ENCODE measurements at places on chromosomes 7 and 10.

GRCh38 chr10:125230251-125230650 lies 69.9 kb upstream of the CTBP2 start:
- no peak for DNase-seq

DNA sequence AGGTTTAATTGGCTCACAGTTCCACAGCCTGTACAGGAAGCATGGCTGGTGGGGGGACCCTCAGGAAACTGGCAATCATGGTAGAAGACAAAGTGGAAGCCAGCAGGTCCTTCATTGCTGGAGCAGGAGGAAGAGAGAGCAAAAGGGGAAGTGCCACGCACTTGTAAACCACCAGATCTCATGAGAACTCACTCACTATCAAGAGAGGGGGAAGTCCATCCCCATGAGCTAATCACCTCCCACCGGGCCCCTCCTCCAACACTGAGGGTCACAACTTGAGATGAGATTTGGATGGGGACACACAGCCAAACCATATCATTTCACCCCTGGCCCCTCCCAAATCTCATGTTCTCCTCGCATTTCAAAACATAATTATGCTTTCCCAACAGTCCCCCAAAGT lies 171.9 kb upstream of the CACNA2D1 start:
- no peak for DNase-seq

DNA sequence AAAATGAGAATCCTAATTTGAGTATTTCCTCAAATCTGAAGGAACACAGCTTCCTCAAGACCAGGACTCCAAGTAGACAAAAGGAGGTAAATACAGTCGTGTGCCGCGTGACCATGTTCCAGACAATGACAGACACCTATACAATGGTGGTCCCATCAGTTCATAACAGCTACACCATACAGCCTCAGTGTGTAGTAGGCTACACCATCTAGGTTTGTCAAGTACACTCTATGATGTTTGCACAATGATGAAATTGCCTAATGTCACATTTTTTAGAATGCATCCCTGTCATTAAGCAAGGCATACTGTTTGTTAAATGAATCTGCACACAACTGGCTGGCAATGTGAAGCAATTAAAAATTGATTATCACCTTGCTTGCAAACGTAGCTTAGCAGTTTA lies 107.9 kb downstream of the PROSER2 start:
- no peak for DNase-seq

GRCh38 chr10:97830064-97830463 lies 19.6 kb upstream of the GOLGA7B start:
- peak; percentile 8 for DNase-seq

DNA sequence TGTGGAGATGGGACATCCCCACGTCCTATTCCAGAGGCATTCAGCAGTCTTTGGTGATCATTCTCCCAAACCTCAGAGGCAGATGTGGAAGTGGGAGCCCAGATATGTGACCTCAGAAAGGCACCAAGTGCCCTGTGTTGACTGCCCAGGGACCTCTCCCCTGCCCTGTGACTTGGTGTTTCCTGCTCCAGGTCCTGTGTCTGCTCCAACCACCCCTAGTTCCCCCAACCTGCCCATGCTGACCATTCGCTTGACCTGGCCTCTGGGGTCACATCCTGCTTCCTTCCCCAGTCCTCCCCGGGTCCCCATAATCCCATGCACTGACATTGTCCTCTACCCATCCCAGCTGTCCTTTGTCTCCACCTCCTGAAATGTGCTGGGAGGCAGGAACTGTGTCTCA lies 7.6 kb downstream of the CYP26A1 start:
- DNase-seq: no peak

DNA sequence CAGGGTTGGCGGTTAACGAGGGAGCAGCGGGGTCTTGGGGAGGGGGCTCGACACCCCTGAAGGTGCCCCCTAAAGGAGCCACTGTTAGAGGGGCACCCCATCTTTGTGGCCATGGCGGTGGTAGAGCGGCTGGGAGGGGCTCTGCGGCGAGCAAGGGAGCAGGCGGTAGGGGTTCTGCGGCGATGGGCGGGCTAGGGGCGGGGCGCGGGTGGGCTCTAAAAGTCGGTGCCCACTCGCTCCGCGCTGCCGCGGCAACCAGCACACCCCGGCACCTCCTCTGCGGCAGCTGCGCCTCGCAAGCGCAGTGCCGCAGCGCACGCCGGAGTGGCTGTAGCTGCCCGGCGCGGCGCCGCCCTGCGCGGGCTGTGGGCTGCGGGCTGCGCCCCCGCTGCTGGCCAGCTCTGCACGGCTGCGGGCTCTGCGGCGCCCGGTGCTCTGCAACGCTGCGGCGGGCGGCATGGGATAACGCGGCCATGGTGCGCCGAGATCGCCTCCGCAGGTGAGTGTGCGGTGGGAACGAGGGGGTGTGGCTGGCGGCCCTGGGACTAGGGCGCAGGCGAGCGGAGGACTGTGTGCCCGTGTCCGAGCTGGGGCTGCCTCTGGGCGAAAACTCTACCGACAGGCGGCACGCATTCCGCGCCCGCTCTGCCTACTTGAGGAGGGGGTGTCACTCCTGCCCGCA lies at the start of gene MEST:
MEST (plus strand) TSS at position 245 of the 682 bp plus-strand sequence; CDS start at position 474, 229 bp downstream.
- no peak for DNase-seq

GRCh38 chr7:46850563-46851330 lies 731.2 kb downstream of the TNS3 start:
- no peak for DNase-seq

- DNase-seq: no peak
Measured at GRCh38 chr10:13095094-13095493, 4.9 kb upstream of the OPTN start.

DNA sequence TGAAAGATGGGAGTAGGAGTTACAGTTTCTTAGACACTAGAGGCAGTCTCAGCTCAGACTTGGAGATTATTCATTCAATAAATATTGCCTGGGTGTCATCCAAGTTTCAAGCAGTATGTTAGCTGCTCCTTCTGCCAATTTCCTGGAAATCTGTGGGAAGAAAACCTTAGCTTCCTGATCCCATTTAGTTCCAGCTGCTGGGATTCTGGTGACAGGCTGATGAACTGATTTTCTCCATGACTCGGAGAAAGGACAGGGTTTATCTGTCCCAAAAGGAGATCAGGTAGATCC lies 95.8 kb downstream of the CLEC2L start:
- no peak for DNase-seq

GRCh38 chr7:73811760-73812168 lies 19.0 kb upstream of the CLDN4 start:
- peak; percentile 89 for DNase-seq

GRCh38 chr7:22019931-22020330 lies 74.2 kb upstream of the CDCA7L start:
- DNase-seq: no peak

- DNase-seq: no peak
Measured at GRCh38 chr7:116173051-116174028, 37.0 kb upstream of the TES start.

GRCh38 chr7:157477550-157478212 lies 140.9 kb downstream of the DNAJB6 start:
- no peak for DNase-seq

DNA sequence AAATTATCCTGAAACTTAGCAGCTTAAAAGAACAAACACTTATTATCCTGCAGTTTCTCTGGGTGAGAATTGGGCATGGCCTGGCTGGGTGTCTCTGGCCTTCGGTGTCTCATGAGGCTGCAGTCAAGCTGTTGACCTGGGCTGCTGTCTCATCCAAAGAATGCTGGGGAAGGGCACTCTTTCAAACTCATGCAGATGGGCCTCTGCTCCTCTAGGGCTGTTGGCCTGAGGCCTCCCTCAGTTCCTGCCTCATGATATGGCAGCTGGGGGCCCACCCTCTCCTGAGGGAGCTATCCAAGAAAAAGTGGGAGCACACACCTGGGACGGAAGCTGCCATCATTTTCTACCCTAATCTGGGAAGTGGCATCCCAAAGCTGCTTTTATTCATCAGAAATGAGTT lies 43.6 kb downstream of the DRGX start:
- no peak for DNase-seq

DNA sequence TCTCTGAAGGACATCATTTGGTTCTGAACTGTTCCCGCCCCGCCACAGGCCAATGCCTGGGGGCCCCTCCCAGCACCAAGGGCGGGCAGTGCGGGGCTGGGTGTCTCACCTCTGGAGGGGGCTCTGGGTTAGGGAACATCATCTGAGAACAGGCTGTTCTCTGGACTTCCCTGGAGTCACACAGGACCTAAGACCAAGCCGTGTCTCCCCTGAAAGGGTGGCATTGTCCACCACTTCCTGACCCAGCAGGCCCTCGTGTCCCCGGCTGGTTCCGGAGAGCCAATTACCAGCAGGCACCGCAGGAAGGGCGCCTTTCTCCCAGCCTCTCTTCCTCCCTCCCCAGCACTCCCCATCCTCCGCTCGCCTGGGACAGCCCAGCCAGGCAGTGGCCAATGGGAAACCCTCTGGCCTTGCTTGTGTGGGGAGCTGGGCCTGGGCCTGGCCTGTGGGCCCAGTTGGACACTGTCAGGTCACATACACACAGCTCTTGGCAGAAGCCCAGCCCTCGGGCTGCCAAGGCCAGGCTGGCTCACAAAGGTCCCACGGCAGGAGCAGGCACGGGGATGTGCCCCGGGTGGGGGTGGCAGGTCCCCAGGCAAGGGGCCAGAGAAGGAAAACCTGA lies 119.5 kb downstream of the SPDYE5 start:
- DNase-seq: no peak

GRCh38 chr10:98892523-98892922 lies 343.1 kb downstream of the HPSE2 start:
- DNase-seq: no peak

DNA sequence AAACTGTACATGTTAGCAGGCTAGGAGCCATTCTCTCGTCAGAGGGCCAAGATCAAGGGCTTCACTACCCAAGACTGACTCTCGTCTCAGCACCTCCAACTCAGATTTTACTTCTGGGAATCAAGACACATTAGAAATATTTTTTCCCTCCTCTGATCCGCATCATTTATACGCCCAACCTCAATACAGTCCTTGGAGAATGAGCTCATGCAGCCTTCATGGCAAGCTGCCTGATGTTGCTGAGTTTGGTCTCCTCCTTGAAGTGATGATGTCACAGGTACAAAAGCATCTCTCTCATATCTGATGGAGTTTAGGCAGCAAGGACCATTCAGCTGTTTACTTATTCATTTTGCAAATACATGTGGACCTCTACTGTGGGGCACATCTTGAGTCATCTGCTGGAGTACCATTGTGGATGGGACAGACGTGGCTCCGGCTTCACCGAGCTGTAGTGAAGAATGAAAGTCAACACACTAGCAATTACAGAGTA lies 114.0 kb downstream of the BMPER start:
- no peak for DNase-seq

DNA sequence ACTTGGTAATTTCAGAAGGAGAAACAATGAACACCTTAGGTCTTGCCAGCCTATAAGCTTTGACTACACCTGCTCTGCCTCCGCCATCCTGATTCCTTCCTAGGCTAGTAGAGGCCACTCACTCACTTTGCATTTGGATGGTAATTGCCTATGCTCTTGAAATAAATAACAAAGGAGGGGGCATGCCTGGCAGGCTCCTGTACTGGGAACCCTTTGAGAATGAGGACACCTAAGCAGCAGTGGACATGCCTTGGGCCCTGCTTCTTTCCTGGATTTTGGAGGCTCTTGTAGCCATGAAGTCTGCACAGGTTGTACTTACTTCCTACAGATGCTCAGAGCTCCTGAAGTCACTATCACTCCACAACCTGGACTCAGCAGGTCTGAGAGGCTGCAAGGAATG lies 65.8 kb downstream of the BLNK start:
- no peak for DNase-seq

DNA sequence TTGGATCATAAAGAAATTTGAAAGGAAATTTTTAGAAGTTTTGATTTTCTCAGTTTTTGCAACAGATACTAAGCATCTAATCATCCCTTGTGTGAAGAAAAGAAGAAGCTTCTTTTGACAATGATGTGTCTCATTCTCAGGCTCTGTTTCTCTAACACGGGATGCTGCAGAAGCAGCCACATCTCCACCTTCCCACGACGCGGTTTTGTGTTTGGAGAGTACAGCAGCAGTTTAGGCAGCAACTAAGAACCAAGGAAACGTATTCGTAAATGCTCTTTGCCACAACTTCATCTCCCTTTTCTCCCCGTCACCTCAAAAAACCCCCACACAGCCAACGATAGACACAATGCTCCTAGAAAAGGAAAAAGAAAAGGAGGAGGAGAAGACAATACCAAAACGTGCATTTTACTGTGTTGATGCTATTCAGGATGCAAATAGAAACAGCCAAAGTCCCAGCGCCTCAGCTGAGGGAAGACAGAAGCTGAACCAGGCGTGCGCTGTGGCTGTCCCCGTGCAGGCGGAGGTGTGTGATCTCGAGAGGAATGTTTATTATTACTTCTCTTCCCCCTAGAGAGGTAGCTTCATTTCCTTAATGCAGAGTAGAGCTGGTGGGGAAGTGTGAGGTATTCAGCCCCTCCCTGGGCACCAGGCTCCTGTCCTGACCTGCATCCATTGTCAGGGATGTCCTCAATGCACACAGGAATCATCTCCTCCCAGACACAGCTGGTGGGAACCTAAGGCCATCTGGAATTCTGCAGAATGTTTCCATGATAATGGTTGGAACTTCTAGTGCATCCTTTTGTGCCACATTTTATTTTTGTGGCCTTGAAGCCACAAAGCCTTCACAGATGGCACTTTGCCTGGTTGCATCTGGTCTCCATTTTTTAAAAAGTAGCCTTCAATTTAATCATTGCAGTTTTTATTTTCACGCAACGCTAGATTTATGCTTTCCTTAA lies 174.6 kb upstream of the KLF6 start:
- no peak for DNase-seq

DNA sequence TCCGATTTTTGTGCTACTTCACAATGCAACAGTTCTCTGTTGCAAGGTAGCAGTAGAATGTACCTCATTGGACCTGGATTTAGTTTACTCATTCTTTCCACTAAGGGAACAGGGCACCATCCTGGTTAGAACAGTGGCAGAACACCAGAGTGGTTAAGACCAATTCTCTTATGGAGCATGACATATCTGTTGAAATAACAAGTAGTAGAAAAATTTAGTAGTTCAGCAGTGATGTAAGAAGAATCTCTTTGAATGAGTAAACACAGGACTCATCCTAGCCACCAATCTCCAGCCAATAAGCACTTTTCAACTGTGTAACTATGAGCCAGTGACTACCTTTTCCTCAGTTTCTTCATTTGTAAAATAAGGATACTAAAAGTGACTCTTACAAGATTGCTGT lies 2.4 kb downstream of the ANKRD22 start:
- no peak for DNase-seq

DNA sequence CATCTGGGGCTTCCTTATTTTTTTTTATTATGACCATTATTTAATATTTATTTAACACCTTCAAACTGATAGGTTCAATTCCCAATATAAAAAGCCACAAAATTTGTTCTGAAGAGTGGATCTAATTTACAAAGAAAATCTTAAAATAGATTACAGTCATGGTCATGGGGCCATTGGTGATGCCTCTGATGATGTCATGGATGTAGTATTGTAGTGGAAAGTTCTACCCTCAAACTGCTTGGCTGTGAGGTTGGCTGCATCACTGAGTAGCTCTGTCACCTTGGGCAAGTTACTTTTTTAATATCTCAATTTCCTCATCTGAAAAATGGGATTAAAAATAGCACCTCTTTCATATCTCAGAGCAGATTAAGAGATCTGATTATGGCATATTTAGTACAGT lies 128.5 kb downstream of the DKK1 start:
- no peak for DNase-seq

GRCh38 chr7:151537818-151538561 lies 18.3 kb upstream of the RHEB start:
- no peak for DNase-seq
